Germinal center (tissue), 1 donor: ENCODE measurements at places on chromosomes 12 and 14.

DNA sequence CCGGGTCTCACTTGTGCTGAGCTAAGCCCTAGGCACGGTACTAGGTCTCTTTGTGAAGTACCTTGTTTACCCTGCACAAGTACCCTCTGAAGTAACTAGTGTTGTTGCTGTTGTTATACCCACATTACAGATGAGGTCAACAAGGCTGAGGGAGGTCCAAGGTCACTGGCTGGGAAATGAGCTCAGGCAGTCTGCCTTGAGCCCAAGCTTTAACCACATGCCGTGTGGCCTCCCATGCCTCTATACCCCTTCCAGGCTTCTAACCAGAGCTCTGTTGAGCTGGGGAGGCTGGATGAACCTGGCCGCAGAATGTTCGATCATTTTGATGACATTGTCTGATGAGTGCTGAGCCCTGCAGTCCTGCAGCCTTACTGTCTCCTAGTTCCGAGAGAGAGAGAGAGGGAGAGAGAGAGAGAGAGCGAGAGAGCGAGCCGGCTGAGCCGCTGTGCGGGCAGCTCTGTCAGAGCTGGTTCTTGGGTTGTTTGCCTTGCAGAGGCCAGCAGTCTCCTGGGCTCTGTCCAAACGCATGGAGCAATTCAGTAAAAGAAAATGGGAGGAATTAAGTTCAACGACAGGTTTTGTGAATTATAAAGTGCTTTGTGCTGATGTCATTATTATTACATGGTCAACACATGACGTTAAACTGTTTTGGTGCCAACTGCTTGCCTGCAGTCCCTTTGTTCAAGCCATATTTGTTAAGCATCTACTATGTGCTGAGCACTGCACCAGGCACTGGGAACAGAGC, 13.1 kb downstream of the JDP2 start:
- no peak for DNase-seq

DNA sequence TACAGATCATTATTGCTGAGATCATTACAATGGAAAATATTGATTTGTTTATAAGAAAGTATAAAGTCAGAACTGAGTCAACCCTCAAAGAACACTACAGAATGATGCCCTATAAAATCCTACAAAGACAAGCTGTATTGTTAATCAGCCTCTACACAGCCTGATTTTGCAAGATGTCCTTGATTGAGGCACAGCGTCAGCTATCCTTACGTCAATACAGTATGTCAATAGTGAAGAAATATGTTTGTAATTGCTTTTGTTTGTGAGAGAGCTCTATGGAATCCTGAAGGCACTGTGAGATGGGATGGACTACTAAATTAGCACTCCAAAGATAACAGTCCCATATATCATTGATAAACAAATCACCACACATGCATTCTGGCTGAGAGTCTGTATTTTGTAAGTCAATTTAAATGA, 70.7 kb downstream of the RASSF9 start:
- DNase-seq: no peak

DNA sequence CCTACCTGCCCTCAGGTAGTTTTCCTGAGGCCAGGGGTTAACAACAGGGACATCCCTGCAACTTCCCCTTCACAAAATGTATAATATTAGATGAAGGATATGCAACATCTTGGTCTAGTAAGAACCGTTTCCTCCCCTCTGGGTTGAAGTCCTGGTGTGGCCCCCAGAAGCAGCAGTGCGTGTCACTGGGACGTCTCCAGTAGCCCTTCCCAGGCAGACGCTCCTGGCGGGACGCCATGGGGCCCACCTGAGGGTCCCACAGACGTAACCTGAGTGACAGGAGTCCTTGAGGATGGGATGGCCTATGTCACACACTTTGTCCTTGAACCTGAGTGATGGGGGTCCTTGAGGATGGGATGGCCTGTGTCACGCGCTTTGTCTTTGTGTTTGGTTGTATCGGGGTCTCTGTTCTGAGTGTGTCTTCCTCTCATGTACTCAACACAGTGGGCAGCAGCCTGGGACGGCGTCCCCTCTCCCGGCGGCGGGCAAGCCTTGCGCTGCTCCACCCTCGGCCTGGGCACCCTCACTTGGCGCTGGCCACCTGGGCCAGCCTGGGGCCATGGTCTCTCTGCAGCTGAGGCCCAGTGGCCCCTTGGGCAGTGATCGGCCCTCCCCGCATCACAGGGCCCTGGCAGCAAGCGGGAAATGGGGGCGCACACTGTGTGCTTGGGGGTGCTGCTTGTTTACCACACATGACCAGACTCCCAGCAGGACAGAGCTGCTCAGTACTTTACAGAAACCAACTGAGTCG, 14.3 kb upstream of the AMN start:
- no peak for DNase-seq

DNA sequence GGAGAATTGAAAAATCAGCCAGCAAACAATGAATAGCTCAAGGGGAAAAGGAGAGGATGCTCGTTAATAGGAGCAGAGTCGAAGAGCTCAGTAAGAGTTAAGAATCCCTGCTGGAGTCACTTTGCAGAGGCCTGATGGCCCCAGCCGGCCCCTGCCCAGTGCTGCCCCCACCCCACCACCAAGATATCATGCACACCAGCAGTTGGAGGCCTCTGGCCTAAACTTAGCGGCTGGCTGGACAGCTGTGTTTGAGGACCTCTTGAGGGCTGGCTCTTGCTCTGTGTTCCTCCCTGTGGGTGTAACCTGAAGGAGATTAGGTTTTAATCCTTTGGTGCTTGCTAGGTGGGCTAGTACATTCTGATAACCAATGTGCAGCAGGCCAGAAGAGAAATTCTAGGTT, 142.0 kb downstream of the PLXNC1 start:
- DNase-seq: no peak

DNA sequence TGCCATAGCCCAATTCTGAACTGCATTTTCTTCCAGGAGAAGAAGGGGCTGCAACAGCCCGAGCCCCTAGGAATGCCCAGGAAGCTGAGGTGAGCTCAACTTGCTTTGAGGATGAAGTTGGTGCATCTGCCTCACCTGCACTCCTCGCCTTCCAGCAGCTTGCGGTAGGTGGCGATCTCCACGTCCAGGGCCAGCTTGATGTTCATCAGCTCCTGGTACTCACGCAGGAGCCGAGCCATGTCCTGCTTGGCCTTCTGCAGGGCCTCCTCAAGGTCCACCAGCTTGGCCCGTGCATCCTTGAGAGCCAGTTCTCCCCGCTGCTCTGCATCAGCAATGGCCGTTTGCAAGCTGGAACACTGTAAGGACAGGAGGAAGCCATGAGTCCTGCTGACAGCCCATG, 6.0 kb downstream of the KRT75 start:
- DNase-seq: no peak

GRCh38 chr12:112841240-112841639, 49.7 kb downstream of the RPH3A start:
- no peak for DNase-seq

DNA sequence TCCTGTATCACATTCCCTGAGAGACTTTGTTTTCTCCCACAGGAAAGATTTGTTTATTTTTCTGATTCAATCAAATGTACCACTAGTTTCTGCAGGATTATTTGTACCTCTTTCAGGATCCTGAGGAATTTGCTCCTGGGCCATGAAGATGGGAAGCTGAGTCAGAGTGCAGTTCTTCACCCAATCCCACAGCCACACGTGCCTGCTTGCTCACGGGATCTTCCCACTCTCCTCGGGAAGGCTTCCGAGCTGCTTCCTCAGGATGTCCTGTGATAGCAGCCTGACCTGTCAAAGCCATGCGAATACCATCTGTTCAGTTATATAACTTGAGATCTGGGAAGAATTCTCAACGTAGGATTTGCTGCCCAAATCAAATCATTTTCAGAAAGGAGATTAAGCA, 41.8 kb upstream of the HIF1A start:
- no peak for DNase-seq

DNA sequence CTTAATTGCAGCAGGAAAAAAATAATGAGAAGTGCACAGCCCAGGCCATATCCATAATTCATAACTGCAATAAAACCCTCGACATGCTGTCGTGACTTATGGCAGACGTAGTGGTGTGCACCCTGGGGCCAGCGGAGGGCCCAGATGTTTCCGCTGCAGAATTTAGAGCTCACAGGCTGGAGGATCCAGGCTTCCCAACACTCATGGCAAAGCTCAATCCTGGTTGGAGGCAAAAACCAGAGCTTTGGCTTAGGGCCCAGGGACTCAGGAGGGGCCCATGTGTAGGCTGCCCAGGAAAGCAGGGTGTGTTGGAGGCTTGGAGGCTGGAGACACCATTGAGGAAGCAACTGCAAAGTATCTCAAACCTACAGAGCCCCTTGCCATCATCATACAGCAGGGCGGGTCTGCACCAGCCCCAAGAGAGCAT, 68.7 kb downstream of the SERPINA3 start:
- DNase-seq: no peak

GRCh38 chr12:30626847-30627246, 68.8 kb downstream of the IPO8 start:
- DNase-seq: no peak

DNA sequence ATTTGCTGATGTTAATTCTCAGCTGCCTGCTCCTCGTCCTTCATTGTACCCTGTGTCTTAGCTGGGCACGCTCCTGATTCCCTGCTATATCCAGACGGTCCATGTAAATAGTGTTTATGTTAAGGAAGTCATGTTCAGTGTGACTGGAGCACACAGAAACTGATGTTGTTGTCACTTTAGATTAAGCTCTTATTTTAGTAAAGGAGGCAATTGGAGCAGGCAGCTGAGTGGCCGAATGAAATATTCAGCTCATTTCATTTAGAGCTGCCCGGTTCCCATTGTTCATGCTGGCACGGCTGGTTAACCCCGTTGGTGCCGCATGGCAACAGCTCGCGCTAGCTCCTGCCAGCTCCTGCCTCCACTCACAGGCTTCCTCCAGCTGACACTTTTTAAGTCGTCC, 446.8 kb upstream of the SOX5 start:
- no peak for DNase-seq

- DNase-seq: no peak
These were observed 157.8 kb downstream of the RBM19 start for GRCh38 chr12:113808095-113808951.

- no peak for DNase-seq
These were observed 18.1 kb upstream of the MAPKAPK5 start for GRCh38 chr12:111823891-111824290.

- no peak for DNase-seq
These were observed 6.0 kb upstream of the UBE2N start for GRCh38 chr12:93447555-93448290.

- no peak for DNase-seq
These were observed 924.3 kb downstream of the BCL11B start for GRCh38 chr14:98347686-98348085.

GRCh38 chr12:40254455-40255085, 29.8 kb downstream of the LRRK2 start:
- no peak for DNase-seq

DNA sequence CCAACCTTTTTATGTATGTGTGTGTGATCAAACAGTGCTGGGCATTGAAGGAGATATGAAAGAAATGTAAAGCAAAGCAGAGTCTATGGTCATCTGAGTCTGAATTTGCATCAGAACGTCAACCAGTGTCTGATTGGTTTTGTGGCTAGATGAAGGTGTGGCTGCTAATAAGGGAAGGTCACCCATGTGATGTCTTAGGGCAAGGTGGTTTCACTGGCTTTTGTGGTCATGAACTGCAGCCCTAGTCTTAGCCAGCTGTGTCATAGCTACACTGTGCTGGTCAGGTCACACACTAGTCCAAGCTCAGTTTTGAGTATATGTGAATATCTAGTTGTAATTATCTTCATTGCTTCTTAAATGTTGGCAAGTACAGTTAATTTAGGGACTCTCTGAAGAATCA, 105.8 kb downstream of the TGFB3 start:
- no peak for DNase-seq

DNA sequence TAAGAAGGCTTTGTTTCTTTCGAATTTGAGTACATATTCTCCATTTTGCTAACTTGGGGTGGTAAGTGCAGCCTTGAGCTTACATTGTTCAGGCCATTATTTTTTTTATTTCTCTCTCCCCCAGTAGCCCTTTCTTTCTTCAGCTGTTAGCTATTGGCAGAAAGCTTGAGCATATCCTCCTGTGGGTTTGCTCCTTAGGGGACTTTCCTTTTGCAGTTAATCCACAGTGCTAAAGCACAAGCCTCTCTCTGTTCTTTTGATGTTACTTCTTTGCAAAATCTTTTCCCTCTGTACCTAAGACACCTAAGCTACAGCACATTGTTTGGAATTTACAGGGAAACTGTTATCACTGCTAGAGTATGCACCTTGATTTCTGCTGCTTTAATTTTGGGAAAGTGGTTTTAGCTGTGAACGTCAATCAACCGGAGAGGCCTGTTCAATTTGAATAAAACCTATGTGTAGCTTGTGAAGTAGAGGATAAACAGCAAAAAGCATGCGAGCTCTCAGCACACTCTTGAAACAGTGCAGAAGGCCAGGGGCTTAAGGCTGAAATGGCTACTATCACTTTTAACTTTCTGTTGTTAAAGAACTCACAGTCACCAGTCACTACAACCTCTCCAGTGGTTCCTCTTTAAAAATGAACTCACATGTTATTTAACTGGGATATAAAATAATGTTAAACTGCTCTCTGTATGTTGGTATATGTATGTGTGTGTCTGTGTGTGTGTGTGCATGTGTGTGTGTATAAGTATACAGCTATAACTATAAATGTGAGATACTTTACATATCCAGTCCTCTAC, 139.2 kb downstream of the PDZRN4 start:
- DNase-seq: no peak

- DNase-seq: no peak
These were observed 139.5 kb downstream of the CHST11 start for GRCh38 chr12:104596134-104596799.

GRCh38 chr12:108169708-108170107, 40.6 kb downstream of the WSCD2 start:
- no peak for DNase-seq

DNA sequence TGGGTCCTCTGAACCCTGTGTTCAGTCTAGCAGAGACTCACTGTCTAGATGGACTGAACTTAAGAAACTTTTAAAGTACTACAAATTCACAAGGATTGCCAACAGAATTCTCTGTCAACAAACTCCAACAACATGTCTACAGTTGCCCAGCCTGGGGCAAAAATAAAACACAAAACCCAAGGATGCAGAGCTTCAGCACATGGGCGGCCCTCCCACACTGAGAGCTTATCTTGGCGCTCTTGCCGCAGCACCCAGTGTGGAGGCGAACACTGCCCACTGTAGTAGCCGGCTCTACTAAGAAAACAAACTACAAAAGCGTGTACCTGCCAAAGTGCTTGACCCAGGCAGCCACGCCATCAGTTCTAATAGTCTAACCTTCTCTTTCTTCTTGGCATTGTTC, 66.7 kb downstream of the PTPN21 start:
- DNase-seq: no peak

GRCh38 chr14:31229638-31230572, 22.3 kb upstream of the HECTD1 start:
- DNase-seq: no peak
